ENCODE measurements at places on chromosomes 13 and 19.

DNA sequence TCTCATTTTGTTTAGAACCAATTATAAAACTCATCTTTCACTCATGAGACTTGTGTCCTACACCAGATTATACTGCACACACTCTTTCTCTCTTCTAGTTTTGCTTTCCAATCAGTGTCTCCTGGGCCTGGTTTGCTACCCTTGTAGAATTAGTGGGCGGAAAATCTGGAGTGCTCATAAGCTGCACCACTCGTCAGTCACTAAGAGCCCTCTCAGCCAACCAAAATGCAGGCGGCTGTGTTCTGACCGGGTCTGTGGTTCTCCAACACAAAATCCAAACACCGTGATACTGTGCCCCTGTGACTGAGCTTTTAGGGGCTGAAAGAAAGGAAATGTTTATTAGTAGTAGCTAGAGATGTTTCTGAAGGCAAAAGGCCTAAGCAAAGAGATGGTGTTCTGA lies 83.7 kb upstream of the OBI1 start:
- no peaks in the 10 kb centered on the region for H3K4me1 ChIP-seq
- H3K36me3 ChIP-seq = no peaks in the 10 kb centered on the region
- DNase-seq = no peak
- no peak overlapping the region for H3K4me3 ChIP-seq
- H3K27me3 ChIP-seq = no peaks in the 10 kb centered on the region
- no peak overlapping the region for H3K27ac ChIP-seq

- H3K36me3 ChIP-seq = peaks cover 9% of the 10 kb centered on the region
- no peak for DNase-seq
- H3K27me3 ChIP-seq = peaks cover 6% of the 10 kb centered on the region
- H3K27ac ChIP-seq = peak overlapping the region; percentile 56
- peaks cover 75% of the 10 kb centered on the region for H3K4me1 ChIP-seq
- peak overlapping the region; percentile 98 for H3K4me3 ChIP-seq
These were observed 2.8 kb upstream of the WBP4 start for GRCh38 chr13:41058295-41059070.

DNA sequence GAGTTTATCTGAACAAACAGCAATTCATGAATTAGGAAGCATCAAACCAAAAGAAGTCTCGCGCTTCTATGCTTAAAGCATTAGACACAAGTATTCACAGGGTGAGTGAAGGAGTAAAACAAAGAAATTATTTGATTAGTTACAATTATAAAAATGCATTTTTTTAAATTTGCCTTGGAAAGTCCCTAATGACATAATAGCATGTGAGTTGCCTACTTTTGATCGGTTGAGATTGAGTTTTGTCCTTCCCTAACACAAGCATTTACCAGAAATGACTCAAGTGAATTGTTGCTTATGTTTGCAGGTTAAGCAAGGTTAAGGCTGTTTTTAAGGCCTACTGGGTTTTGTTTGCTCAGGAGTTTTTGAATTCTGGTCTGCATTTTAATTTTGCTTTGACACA lies 389 bp upstream of the ZNF649 start:
- H3K27ac ChIP-seq = peak overlapping the region; percentile 99
- H3K4me3 ChIP-seq = peak overlapping the region; percentile 98
- no peak for DNase-seq
- peaks cover 3% of the 10 kb centered on the region for H3K27me3 ChIP-seq
- H3K36me3 ChIP-seq = peaks cover 34% of the 10 kb centered on the region

GRCh38 chr13:40706439-40706838 lies 40.0 kb upstream of the FOXO1 start:
- DNase-seq = no peak
- H3K4me3 ChIP-seq = no peak overlapping the region
- H3K4me1 ChIP-seq = peaks cover 13% of the 10 kb centered on the region
- no peak overlapping the region for H3K27ac ChIP-seq
- H3K36me3 ChIP-seq = peaks cover 19% of the 10 kb centered on the region
- no peaks in the 10 kb centered on the region for H3K27me3 ChIP-seq

DNA sequence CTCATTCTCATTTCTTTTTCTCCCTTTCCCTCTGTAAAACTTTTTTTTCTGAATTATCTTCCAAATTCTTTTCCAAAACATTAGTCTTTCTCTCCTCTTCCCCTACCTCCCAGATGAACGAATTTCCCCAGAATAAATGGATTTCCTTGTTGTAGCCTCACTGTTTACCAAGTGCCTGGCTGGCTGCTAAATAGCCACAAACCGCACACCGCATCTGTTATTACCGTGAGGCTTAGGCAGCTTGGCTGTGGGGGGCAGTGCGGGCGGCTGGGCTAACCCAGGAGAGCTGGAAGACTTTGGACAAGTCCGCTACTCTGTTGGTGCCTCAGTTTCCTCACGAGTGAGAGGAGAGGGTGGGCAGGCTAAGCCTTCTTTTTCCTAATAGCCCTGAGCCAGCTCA lies 10.7 kb downstream of the IL17D start:
- no peak overlapping the region for H3K27ac ChIP-seq
- peaks cover 15% of the 10 kb centered on the region for H3K27me3 ChIP-seq
- no peak overlapping the region for H3K4me3 ChIP-seq
- H3K4me1 ChIP-seq = peaks cover 17% of the 10 kb centered on the region

DNA sequence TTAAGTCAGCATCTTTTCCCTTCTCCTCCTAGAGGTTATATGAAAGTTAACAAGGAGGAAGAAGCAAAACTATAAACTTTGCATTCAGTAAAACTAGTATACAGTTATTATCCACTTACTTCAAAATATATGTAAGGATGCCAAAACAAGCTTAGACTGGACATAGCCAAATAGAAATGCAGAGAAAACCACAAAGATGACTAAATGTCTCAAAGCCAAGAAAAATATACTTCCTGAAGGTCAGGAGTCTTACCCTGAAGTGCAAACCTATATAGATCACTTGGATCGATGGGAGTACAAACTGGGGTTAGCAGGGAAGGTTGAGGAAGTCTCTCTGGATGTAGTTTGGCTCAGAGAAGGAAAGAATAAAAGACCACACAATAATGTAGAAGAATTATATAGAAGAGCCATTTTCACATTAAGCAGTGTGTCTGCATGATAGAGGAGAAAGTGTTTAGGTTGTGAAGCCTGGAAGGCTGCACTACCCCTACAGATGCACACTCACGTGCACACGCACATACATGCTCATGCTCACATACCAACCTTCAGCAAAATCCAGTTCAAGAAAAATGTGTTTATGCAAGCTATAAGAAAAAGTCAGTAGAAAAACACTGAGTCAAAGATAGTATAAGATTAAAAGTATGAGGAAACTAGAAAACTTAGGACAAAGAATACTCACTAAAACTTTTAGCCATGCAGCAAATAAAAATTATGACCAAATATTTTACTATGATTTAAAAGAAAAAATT lies 112.1 kb upstream of the RXFP2 start:
- H3K36me3 ChIP-seq = no peaks in the 10 kb centered on the region
- H3K27me3 ChIP-seq = no peaks in the 10 kb centered on the region

DNA sequence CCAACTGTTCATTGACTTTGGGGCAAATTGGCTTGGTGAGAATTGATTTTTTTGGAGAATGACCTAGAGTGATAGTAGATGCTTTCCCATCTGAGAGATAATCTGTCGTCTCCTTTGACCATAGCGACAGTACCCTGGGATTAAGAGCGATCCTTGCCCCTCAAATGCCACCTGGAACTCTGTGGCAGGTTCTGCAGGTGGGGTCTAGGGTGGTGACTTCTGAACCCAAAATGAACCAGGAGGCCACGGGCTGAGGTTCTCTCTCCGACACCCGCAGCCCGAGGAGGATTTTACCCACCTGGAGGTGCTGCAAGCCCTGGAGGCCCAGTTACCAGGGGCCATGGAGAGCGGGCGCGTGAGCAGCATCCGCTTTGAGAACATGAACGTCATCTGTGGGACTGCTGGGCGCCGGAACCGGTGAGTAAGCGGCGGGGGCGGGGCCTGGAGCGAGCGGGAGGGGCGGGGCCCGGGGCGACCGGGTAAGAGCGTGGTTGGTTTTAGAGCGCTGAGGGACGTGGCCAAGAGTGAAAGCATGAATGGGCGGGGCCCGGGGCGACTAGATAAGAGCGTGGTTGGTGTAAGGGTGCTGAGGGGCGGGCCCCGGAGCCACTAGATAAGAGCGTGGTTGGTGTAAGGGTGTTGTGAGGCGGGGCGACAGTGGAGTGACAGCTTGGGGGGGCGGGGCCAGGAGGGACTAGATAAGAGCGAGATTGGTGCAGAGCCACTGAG lies 8.6 kb downstream of the C19orf81 start:
- peak overlapping the region; percentile 87 for H3K27ac ChIP-seq
- H3K4me3 ChIP-seq = peak overlapping the region; percentile 78
- H3K4me1 ChIP-seq = peaks cover 15% of the 10 kb centered on the region
- peaks cover 24% of the 10 kb centered on the region for H3K27me3 ChIP-seq

- peak within 1 kb of the TSS; percentile 89 for H3K27ac ChIP-seq
- DNase-seq = peak; percentile 89
- peaks cover 17% of the 10 kb centered on the region for H3K4me1 ChIP-seq
- no peaks in the 10 kb centered on the region for H3K27me3 ChIP-seq
- peak within 1 kb of the TSS; percentile 96 for H3K4me3 ChIP-seq
These were observed at the start of gene RNASEH2A for GRCh38 chr19:12806242-12807081. TSS of gene RNASEH2A (plus strand) at chr19:12806584. CDS start at chr19:12806674, 90 bp downstream.

DNA sequence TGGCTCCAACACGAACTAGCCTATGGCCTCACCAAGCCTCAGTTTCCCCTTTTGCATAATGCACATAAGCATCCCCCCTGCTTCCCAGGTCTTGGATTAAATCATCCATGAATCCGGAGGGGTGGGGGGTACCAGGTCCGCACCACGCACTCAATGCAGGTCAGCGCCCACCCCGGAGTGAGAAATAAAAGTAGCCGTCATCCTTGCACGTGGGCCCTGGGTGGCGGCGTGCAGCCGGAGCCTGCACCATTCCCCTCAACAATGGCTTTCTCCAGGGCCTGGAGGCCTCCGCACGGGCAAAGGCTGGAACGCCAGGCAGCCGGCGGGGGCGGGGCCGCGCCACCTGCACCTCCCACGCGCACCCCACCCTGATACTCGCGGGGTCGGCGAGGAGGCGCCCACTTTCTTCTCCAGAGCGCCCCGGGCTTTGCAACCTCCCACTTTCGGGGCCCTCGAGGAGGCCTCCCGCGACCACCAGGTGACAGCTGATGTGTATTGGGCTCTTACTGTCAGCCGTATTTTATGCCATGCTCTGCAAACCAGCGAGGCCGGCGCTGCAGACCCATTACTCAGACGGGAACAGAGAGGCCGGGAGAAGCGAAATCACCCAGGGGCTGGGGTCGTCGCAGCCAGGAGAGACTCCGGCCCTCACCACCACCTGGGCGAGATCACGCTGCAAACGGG lies 767 bp upstream of the GADD45B start:
- peaks cover 16% of the 10 kb centered on the region for H3K4me1 ChIP-seq
- H3K27ac ChIP-seq = peak overlapping the region; percentile 91
- H3K4me3 ChIP-seq = peak overlapping the region; percentile 93
- no peaks in the 10 kb centered on the region for H3K27me3 ChIP-seq

DNA sequence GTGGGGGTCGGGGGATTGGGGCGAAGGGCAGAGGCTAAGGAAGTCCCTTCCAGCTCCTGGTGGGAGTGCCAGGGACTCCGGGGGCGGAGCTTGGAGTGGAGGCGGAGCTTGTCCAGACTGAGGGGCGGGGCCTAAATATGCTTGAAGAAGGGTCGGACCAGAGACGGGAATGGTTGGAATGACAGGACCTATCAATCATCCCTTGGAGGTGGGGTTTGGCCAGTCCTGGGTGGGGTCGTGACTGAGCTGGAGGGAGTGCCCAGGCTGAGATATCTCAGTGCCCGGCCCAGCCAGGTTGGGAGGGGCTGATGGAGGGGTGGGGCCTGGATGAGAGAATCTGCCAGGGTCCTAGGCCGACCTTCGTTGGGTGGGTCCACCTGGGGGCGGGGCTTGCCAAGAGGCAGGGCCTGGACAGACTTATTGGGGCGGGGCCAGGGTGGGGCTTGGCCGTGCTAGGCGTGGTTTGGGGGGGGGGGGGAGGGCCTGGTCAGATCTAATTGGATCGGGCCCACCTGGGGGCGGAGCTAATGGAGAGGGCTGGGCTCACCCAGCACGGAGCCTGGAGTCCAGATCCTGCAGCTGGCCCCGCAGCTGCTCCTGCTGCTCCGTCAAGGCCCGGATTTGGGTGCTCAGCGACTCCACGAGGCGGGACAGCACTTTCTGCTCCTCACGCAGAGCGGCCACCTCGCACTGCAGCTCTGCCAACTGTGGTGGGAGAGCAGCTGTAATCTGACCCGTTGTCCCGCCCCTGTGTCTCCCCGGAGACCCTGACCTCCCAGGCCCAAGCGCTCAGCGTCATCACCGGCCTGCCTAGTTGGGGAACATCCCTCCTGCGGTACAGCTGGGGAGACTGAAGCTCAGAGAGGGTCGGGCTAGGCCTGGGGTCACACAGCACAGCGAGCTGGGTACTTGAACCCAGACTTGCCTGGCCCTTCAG lies 2.6 kb upstream of the WIZ start:
- peaks cover 3% of the 10 kb centered on the region for H3K27me3 ChIP-seq
- H3K36me3 ChIP-seq = peaks cover 48% of the 10 kb centered on the region
- no peak for DNase-seq
- H3K4me1 ChIP-seq = peaks cover 38% of the 10 kb centered on the region
- no peak overlapping the region for H3K27ac ChIP-seq

DNA sequence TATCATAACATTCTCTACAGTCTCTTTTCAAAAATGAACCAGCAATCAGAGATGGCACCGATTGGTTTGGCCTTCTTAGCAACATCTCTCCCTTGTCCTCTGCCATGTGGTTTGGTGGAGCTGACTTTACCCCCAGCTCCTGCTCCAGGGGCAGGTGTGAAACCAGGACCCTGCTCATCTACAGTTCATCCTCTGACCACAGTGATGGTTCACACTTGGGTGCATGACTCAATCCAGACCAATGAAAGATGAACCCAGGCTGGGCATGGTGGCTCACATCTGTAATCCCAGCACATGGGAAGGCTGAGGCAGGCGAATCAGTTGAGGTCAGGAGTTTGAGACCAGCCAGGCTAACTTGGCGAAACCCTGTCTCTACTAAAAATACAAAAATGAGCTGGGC lies 33.6 kb upstream of the FFAR2 start:
- no peak for DNase-seq
- no peaks in the 10 kb centered on the region for H3K4me1 ChIP-seq
- no peak overlapping the region for H3K4me3 ChIP-seq
- no peak overlapping the region for H3K27ac ChIP-seq

- no peak overlapping the region for H3K27ac ChIP-seq
- no peak overlapping the region for H3K4me3 ChIP-seq
- H3K36me3 ChIP-seq = no peaks in the 10 kb centered on the region
- DNase-seq = no peak
- peaks cover 27% of the 10 kb centered on the region for H3K27me3 ChIP-seq
These were observed 7.8 kb downstream of the SHANK1 start for GRCh38 chr19:50711805-50712204.
